Hematopoietic multipotent progenitor cell treated with erythropoietin and hydrocortisone succinate and interleukin-3 and kit ligand, for 17 days (in vitro differentiated cells): ENCODE measurements at places on chromosomes 6 and 20.

DNA sequence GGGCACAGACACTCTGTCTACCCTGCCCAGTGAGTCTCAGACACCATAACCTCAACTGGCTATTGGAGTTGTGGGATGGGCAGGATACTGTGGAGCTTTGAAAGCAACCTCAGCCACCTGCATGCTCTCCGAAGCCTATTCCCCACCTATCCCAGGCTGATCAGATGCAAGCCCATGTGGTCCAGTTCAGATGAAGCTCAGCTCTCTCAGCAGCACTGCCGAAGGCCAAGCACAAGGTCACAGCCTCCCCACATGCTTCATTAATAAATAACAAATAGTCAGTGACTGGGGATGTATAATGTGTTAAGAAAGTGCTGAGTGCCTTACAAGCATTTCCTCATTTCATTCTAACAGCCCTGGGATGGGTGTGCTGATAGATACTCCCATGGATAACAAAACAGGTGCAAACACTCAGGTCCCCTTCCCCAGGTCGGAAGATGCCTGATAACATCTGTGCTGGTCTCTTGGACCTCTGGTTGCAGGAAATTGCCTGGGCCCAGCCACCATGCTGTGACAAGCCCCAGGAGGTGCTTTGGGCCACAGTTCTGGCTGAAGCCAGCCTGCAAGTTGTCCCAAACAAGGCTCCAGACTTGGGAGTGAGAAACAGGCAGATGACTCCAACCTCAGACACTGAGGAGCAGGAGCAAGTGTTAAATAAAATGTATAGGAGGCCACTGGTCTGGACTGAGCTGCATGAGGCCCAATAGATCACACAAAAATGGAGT is 3.7 kb downstream of the ACSS1 start:
- no peak for DNase-seq

DNA sequence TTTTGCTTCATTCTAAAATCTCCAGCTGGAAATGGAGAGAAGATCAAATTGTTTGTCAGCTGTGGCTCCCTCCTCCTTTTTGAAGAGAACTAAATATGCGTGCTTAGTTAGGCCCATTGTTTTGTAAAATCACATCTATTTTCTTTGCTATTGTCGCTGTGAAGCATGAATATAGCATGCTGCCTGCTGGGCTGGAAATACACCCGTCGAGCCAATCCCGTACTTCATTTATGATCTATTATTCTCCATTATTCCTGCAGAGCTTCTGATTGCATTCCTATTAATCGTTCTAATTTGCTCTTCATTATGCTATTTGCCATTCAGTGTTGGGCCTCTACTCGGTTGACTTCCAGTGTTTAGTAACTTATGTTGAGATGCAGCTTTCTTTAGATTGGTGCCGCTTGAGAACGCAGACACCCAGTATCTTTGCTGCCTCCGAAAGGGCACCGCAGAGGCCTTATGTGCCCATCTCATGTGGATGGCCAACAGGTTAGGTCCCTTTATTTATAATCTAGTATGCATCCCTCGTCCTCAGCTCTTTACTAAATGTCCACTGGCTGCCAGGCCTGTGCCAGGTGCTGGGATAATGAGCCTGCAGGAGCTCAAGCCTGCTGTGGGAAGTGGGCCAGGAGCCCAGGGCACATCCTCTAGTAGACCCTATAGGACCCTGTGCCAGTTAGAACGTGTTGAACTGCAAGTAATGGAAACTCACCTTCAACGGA is 45.6 kb downstream of the FAM50B start:
- DNase-seq, result no peak

GRCh38 chr20:39563349-39563748 is 601.2 kb downstream of the DHX35 start:
- DNase-seq, result no peak

DNA sequence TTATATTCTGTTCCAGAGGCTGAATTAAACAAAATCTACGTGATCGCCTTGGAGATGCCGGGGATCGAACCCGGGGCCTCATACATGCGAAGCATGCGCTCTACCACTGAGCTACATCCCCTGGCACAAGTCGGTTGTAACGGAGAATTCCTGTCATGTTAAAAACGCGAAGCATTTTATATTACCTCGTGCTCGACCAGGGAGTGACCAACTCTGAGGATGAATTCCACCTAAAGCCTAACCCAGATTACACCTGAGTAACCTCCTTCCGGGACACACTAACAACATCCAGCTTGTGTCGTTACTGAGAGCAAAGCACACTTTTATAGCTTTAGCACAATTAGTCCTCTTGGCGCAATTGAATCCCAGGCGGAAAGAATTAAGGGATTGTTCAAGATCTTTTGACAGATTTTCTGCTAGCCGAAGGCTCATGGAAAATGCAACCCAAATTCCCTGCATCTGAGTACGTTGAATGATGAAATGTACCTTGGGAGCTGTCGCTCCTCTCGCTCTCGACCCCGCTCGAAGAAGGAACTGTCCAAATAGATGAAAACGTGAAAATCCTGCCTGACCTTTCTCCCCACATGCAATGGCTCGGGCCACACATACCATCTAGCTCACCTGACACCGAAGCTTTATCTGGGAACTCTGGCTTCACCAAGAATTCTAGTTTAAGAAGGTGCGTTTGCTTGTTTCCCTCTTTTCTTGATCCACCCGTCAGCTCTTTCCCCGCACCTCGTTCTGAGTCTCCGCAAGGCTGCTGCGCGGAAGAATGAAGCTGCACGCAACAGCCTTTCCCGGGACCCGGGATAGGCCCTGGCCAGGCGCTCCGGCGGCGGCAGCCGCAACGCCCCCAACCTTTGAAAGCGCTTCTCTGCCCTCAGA is 148.3 kb downstream of the GPX5 start:
- no peak for DNase-seq

GRCh38 chr6:164439331-164439730 is 870.1 kb downstream of the C6orf118 start:
- no peak for DNase-seq

DNA sequence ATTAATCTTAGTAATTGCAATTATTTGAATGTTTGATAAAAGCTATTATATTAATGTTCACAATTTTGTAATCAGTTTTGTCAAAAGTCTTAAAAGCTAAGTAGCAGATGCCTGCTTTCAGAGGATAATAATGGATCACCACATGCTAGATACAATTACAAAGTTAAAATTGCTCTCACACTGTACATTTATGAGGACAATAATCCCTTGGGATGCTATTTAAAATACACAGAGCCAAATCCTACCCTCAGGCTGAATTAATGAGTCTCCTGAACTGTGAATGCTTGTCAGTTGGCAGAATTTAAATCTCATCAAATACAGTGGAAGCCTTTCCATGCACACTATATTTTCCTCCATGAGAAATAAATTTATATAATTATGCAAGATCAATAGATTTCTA is 153.3 kb upstream of the SYNCRIP start:
- no peak for DNase-seq

DNA sequence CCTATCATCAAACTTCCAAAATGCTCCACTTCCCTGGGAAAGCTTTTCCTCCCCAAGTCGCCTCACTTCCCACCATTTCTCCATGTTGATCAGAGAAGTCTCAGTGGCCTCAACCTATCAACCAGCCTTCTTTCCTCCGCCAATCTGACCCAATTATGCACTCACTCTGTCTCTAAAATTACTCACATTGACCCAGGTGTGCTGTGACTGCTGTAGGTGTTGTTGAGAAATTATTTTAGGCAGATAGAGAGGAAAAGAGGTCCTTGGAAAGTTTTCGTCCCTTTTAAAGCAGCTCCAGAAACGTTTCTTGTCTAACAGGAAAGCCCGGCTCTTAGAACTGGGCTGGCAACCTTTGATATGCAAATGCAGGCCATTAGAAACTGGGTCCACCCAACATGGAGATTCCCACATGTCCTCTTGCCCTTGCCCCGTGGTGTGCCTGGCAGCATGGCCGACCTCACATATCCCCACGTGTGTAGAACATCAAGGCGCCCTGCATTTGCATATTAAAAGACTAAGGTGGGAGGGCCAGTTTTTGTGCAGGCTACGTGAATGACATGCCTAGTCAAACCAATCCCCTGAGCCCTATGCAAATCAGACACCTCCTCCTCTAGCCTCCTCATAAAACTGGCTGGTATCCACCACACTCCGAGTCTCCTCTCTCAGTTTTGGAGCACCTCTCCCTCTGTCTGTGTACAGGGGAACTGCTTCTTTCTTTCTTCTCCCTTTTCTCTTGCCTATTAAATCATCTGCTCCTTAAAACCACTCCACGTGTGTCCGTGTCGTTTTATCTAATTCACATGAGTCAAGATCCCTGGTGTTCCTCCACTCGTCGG is 12.9 kb downstream of the IPCEF1 start:
- DNase-seq, result no peak

DNA sequence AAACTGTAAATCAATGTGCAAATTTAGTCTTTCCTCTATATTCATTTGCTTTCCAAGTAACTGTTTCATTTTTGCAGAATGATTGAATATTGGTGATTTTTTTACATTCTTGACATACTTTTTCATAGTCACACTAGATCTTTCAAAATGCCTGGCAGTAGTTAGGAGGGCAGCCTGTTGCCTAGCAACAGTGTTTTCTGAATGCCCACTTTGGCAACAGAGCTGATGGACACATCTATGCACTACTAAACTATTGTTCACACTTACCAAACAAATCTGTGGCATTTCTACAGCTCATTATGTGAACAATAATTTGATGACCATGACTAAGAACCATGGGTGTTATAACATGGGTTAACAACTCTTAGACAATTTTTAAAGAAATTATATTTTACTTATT is 438.0 kb upstream of the IMPG1 start:
- no peak for DNase-seq

GRCh38 chr6:5084781-5085647 is at the start of gene PPP1R3G:
PPP1R3G (plus strand) TSS chr6:5085341; CDS start chr6:5085486, 145 bp downstream.
- no peak for DNase-seq

- no peak for DNase-seq
Measured at GRCh38 chr6:163487606-163488005, 73.1 kb downstream of the QKI start.

GRCh38 chr20:58870293-58871014 is 17.9 kb downstream of the GNAS start:
- peak; percentile 50 for DNase-seq

GRCh38 chr20:631101-631500 is 21.0 kb upstream of the TCF15 start:
- no peak for DNase-seq

GRCh38 chr6:227074-227782 is 65.1 kb upstream of the DUSP22 start:
- no peak for DNase-seq

GRCh38 chr6:138493413-138493812 is 5.9 kb downstream of the NHSL1 start:
- no peak for DNase-seq

GRCh38 chr20:35274172-35275092 is 3.5 kb downstream of the MMP24OS start:
- no peak for DNase-seq

DNA sequence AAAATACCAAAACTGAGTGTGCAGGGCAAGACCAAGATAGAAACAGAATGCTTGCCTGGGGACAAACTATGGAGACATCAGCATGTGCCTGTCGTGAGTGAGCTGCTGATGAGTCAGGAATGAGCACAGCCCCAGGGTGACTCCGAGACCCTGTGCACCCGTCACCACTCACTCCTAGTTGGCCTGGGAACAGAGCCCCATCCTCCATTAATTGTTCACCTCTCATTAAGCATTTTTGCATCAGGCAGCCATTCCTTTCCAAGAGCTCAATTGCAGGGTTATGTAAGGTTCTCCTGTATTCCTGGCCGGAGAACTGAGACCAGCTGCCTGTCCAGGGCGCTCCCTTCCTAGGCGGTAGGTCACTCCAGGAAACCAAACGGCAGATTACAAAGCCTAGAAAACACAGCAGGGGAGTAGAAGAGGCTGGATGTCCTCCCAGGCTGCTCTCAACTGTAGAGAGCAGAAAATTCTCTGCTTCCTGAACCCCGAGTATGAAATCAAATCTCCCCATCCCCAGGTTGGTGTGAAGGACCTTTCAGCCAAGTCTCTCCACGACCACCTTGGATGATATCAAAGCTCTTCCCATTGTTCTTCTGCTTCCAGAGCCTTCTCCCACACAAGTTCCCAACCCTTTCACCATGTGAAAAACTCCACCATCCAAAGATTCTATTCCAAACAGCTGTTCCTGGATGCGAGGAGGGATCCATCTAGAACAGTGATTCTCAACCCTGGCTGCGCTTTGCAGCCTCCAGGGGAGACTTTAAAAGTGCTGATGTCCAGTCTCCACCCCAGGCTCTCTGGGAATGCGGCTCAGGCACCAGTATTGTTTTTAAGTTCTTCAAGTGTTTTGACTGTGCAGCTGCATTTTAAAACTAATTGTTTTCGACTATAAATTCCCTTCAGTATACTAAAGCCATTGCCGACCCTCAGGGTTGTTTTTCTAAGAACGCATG is 532.6 kb upstream of the JARID2 start:
- DNase-seq, result no peak

DNA sequence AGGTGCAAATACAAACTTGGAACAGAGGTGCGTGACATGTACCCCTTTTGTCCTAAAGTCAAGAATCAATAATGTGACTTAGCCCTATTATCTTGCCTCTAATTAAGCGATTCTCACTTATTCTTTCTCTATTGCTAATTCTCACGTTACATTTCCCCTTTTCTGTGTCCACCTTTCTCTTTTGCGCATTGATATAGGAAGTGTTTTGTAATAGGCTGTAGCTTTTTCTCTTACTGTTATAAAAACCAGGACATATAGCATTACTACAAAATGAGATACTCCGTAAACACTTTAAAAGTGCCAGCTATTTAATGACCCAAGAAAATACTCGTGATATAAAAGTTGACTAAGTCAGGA is 669 bp upstream of the TMEM30A start:
- DNase-seq, result no peak

- DNase-seq, result no peak
Measured at GRCh38 chr20:50345712-50346373, 155.2 kb downstream of the CEBPB start.
